ENCODE measurements at places on chromosomes 4 and X.

- DNase-seq, result no peak
These were observed 39.3 kb upstream of the RPL34 start for GRCh38 chr4:108581083-108581482.

GRCh38 chr4:176817204-176817603, 24.5 kb upstream of the VEGFC start:
- no peak for DNase-seq

- DNase-seq, result no peak
These were observed 359.0 kb downstream of the HS3ST1 start for GRCh38 chr4:11069581-11070211.

- DNase-seq, result no peak
These were observed 50.3 kb upstream of the HPF1 start for GRCh38 chr4:169807934-169808509.

DNA sequence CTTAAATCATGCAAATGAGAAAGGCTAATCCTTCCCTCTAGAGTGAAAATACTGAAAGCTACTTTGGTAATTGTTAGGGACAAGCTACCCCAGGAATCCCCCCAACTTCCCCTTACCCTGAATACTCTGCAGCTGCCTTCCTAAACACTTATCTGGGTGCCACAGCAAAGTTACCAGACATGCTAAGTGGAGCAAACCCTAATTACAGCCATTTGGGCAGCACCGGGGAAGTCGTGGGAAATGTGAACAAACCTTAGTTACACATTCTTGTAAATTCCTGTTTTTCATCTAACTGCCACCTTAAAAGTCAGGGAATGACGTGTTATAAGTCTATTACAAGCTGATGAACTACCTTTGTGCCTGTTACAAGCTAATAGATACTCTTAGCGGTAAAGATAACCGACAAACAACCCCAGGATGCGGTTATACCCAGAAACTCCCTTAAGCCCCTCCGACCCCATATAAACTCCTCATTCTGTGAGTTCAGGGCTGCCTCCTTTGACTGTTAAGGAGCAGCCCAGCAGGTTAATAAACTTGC, 66.0 kb upstream of the PLAC8 start:
- DNase-seq, result no peak

GRCh38 chrX:124605511-124605910, 259.1 kb downstream of the SH2D1A start:
- DNase-seq, result no peak

GRCh38 chrX:20796450-20796849, 529.7 kb upstream of the RPS6KA3 start:
- DNase-seq, result no peak

- DNase-seq, result no peak
These were observed 478.0 kb downstream of the KCNIP4 start for GRCh38 chr4:21470535-21470934.

DNA sequence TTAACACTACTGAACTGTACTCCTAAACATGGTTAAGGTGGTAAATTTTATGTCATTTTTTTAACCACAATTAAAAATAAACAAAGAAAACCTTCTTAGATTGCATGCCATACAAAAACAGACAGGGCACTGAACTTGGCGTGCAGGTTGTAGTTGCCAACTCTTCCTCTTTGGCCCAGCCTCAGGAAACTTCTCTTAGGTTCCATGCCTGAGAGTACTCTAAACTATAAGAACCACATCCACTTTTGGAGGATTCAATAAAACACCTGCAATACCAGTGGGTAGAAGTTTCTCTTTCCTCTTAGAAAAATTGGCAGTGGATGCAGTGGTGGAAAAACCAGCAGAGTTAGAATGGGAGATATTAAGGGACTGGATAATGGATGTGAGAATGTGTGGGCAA, 103.4 kb downstream of the LUZP4 start:
- no peak for DNase-seq

DNA sequence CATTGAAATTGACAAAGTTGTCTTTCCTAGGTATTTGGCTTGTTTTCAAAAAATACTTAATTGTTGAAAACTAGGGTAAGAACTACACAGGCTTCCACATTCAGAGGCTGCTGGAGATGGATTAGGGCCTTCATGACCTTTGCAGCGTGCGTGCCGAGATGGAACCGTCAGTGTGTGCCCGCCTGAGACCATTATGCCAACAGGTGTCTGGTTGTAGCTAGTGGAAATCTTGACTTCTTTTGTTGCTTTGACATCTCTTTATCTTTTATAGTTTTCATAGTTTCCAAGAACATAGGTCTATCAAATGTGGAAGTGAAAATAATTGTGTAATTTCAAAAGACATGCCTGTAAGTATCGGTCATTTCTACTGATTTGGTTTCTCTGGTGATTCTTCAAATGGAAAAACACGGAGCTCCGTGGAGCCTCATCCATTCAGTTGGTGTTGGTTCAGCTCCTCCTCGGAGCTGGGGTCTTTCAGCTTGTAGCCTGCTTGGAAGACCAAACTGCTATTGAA, 38.9 kb upstream of the CLCN4 start:
- DNase-seq, result no peak

DNA sequence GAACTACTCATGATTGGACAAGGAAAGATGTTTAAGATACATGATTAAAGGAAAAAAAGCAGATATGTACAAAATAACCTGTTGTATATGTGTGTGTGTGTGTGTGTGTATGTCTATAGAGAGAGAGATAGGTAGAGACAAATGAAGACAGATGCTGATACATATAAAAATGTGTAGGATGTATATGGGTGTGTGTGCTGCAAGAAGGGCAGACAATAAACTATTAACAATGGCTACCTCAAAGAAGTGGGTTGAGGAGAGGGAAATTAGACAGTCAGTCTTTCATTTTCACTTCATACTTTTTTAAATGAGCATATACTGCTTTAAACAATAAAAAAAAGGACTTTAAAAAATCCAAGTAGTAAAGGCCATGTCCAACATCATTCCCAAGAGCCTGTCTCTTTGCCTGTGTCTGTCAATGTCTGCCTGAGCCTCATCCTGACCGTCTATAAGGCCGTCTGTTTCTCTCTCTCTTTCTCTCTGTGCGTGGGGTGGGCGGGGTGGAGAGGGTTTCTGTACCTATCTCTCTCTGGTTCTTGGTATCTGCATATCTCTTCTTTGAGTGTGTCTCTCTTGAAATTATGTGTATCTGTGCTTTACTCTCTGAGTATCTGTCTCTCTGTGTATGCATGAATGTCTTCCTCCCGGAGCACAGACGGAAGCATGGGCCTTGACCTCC, 62.8 kb downstream of the LRBA start:
- no peak for DNase-seq

DNA sequence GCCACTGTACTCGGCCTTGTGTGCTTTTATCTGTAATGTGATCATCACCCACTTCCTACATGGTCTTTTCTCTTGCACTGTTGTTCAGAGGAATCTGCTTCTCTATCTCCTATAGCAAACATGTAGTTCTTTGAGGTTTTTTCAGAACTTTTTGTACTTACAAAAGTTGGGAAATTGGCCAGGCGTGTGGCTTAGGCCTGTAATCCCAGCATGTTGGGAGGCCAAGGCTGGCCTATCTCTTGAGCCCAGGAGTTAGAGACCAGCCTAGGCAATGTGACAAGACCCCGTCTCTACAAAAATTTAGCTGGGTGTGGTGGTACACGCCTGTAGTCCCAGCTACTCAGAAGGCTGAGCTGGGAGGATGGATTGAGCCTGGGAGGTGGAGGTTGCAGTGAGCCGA, 30.4 kb downstream of the TAF1 start:
- DNase-seq, result no peak

GRCh38 chrX:137684591-137684990, 118.7 kb downstream of the ZIC3 start:
- no peak for DNase-seq

DNA sequence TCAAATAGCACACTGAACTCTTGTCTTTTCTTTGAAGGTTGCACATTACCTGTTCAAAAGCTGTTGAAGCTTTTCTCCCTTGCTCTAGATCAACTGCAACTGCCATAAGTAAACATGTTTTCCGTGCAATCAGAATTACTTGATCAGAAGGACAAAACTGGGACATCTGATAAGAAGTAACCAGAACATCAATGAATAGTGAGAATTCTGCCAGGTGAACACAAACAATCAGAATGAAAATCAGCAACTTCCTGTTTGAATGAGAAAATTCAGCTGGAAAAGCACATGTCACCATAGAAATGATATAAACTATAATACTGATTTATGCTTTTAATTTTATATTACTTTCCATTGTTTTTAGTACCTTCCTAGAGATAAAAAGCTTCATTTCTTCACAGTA, 160.7 kb downstream of the DLG3 start:
- DNase-seq, result no peak

- no peak for DNase-seq
These were observed 21.5 kb downstream of the COQ2 start for GRCh38 chr4:83263106-83263505.

DNA sequence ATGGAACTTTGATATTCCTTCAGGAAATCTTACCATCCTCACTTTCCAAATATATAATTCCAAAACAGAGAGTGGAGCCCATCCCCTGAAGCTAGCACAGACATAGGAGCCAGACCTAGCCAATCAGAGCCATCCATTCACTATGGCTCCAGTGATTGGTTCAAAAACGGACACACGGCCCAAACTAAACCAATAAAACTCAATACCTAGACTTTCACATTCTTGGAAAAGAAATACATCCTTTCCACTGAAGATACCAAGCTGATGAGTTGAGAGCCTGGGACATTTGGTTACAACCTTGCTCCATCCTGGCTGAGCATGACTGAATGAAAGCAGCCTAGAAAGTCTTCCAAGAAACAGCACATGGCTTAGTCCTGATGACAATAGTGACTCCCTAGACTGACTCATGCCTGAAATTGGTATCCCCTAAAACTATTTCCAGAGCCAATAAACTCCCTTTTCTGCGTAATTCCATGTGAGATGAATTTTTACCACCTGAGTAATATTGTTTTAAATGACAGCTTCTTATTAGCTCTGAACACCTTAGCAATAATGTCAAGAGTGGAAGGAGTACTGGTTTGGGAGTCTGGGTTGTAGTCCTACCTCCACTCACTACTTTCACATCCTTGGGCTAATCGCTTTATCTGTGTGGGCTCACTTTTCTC, 189.6 kb upstream of the LNX1 start:
- no peak for DNase-seq

GRCh38 chrX:110086916-110087484, 84.1 kb downstream of the TMEM164 start:
- no peak for DNase-seq

GRCh38 chrX:16188687-16189086, 21.4 kb downstream of the MAGEB17 start:
- no peak for DNase-seq

GRCh38 chrX:135509885-135510284, 10.6 kb upstream of the INTS6L start:
- no peak for DNase-seq

GRCh38 chr4:183746305-183747229, 87.5 kb downstream of the TRAPPC11 start:
- DNase-seq, result no peak

GRCh38 chr4:23023121-23023520, 330.4 kb downstream of the GBA3 start:
- no peak for DNase-seq

GRCh38 chrX:71634366-71634765, 16.1 kb upstream of the CXCR3 start:
- DNase-seq, result no peak

- DNase-seq, result no peak
These were observed 3.2 kb downstream of the CXorf38 start for GRCh38 chrX:40644176-40644575.

DNA sequence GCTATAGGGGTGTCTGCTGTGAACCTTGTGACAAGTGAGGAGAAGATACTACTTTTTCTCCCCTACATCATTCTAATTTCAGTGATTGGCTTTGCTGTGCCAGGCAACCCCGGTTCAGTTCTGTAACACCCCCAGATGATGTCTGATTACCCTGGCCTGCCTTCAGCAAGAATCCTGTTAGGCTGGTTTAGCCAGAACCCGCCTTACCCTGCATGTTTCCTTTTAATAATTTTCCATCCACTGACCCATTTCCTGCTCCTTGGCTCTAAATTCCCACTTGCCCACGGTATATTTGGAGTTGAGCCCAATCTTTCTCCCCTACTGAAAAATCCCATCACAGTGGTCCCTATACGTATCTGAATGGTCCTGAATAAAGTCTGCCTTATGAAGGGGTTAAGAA, 46.5 kb upstream of the HPSE start:
- no peak for DNase-seq

DNA sequence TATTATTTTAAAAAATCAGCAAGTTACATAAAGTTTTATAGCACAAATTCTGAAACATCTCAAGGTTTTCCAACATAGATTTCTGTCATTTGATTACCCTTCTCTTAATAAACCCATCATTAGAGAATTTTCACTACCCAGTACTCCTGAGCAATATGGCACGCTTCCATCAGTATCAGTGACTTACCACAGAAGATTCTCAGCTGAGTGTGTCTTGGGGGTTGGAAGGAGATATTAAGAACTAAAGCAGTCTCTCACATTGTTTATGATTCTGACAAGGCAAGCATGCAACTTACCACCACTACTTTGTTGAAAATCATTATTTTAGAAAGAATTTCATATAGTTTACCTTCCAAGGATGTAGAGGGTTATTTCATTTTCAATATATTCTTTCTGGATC, 67.7 kb downstream of the INPP4B start:
- no peak for DNase-seq

DNA sequence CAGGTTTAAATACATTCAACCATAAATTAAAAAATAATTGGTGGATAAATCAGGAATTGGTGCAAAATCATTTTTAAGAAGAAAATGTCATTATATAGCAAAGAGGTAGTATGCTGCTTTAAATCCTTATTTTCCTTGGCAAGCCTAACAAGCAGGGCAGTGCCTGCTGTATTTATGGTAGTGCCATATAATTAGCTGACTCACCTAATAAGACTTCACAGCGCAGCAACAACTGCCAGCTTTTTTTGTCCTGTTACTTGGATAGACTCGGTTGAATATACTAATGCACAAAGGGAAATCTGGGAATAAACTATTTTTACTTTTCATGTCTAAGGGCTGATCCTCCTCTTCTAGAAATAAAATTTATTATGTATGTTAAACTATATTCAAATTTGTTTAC, 99.1 kb downstream of the SNCA start:
- no peak for DNase-seq

DNA sequence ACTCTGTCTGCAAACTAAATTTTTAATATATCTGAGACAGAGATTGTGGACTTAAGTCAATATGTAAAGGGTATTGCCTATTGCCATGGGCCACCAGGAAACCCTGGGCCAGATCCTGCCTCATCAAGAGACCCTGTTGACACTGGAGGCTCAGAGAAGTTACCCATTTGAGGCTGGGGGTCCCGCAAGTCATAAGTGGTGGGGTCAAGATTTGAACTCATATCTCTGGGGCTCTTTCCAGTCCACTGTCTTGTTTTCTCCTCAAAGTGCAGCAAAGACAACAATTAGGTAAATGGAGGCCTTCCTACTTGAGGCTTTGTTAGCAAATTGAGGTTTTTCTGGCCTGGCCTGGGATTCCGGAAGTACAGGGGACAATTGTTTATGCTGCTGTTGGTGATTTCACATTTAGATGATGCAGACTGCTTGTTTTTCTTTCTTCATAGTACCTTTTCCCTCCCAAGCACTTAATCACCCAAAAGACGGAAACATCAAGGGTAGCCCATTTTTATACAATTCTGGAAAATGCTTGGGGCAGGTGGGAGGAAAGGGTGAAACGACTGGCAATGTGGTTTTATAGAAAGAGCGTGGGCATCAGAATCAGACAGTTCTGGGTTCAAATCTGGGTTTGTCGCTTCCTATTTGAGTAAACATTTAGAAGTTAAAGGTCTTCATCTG, 160.0 kb downstream of the SMIM20 start:
- DNase-seq, result no peak
